ENCODE measurements at places on chromosomes 13 and 19.

DNA sequence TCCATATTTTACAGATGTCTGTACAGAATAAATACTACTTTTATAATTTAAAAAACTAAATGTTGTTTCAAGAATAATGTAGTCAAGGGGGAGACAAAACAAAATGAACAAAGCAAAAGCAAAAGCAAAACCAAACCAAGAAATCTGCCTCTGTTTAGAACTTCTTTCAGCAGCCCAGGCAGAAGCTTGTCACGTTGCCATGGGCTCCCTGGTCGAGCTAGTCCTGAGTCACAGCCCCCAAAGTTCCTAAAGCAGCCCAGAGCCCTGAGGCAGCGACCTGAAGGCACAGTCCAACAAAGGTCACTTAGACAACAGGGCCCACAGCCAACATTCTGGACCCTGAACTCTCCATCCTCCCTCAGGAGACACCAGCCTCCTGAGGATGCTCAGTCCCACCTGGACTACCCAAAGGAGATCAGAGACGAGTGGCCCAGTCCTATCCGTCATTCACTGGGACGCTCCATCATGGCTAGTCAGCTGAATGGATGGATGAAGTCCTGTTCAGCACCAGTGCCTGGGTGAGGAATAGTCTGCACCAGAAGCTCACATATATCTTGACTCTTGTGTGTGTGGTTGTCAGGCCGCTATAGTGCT lies 41.7 kb downstream of the SIAH3 start:
- no peak for DNase-seq

GRCh38 chr19:3690551-3691371 lies 9.5 kb downstream of the PIP5K1C start:
- no peak for DNase-seq

DNA sequence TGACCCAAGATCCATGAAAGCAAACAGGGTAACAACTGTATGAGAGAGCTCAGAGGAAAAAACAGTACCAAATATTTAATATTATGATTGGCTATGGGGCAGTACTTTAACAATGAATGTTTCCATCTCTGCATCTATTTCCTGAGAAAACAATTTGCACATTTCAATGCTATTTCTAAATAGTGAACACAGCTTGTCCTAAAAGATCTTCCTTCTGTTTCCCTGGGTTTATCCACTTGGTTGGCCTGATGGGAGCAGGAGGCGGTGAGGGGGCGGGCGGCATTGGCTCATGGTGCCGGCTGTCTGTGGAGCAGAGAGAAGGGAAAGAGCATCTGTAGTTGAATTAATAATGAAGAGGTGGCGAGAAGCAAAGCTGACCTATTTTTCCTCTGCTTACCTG lies 291.4 kb downstream of the DCLK1 start:
- no peak for DNase-seq

DNA sequence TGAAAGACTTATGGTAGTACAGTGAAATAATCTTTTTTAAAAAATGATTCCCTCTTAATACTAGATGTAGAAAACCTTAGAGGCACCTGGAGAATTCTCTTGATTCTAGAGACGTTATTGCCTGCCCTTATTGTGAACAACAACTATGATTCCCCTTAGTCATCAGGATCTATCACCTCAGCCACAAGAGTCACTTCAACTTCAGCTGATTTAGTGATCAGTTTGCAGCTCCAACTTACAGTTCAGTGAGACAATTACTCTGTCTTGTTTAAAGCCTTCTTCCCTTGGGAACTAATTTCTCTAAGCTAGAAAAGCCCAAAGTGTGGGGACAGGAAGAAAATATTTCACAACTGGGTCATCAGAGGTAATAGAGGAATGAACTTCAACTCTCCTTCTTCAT lies 254.3 kb upstream of the SLITRK1 start:
- DNase-seq = no peak

DNA sequence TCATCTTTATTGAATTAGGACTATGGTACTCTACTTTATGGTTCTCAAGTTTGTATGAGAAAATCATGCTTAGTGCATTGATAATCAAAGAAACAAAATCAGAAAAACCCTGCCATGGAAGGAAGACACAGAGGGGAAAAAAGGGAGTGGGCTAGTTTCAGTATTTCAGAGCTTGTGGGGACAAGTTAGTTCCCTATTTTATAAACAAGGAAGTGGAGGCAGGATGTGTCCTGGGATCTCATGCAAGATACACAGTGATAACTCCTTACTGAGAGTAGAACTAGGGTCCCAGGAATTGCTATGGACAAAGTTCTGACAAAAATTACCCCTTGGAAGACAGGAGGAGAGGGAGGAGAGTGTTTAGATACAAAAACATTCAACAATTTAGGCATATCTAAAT lies 1277.3 kb downstream of the UQCRFS1 start:
- DNase-seq = no peak

DNA sequence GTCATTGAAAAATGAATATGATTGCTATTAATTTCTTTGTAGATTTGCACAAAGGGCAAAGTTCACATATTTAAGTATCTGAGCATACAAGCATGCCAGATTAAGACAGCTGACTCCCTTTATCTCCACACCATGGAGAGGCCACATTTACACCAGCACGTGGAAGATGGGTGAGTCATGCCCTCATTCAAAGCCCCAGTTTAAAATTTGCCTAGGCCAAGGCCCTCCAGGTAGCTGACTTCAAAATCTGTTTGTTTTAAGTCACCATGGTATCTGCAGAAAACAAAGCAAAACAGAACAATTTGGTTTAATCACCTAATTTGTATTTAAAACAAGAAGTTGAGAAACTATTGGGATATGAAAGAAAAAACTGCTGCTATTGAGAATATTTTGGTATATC lies 109.2 kb downstream of the ESD start:
- DNase-seq = no peak

- no peak for DNase-seq
Measured at GRCh38 chr19:38252941-38253691, 3.1 kb downstream of the PPP1R14A start.

GRCh38 chr19:3646336-3647092 lies 19.9 kb upstream of the CACTIN start:
- DNase-seq = no peak

GRCh38 chr13:41007744-41008128 lies 11.4 kb downstream of the ELF1 start:
- no peak for DNase-seq

GRCh38 chr19:10219678-10220077 lies 11.5 kb downstream of the S1PR2 start:
- no peak for DNase-seq

GRCh38 chr19:1019980-1020867 lies 699 bp downstream of the TMEM259 start:
- DNase-seq = peak; percentile 47

DNA sequence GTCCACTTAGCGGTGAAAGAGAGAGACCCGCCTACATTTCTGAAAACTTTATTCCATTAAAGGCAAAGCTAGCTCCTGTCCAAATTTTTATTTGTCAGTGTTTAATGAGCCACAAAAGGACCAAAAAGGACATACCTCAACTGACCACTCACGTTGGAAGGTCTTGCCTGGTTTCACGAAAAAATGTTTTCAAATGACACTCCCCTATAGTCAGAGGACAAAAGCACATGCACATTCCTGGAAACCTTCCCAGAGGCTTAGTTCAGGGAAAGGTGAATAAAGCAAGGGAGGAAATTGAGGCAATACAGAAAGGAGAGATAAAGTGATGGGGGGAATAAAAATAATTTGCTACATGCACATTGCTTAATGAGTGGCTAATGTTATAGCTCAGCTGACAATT lies 55.6 kb downstream of the DOCK9 start:
- DNase-seq = no peak

GRCh38 chr19:5126498-5127223 lies 157.7 kb downstream of the KDM4B start:
- no peak for DNase-seq

GRCh38 chr13:98823442-98823841 lies 71.0 kb upstream of the SLC15A1 start:
- DNase-seq = no peak

DNA sequence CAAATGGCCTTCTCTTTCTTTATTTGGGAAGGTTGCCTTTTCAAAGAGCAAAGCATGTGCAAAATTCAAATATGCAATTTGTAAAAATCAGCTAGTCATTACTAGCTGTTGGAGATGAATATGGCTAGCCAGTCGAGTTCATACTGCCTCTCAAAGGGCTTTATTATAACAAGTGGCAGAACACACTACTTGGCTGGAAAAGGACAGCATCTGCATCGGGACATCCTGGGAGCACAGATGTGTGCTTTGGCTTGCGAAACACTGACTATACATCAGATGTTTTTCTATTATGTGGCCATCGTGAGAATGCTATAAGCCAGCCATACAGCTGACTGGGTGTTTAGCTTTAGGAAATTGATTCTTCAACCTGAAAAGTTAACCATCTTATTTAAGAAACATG lies 424.2 kb downstream of the KCTD12 start:
- no peak for DNase-seq

- DNase-seq = no peak
Measured at GRCh38 chr19:16030964-16031871, 45.1 kb upstream of the TPM4 start.

- DNase-seq = no peak
Measured at GRCh38 chr19:28046932-28047331, 1166.0 kb downstream of the UQCRFS1 start.

DNA sequence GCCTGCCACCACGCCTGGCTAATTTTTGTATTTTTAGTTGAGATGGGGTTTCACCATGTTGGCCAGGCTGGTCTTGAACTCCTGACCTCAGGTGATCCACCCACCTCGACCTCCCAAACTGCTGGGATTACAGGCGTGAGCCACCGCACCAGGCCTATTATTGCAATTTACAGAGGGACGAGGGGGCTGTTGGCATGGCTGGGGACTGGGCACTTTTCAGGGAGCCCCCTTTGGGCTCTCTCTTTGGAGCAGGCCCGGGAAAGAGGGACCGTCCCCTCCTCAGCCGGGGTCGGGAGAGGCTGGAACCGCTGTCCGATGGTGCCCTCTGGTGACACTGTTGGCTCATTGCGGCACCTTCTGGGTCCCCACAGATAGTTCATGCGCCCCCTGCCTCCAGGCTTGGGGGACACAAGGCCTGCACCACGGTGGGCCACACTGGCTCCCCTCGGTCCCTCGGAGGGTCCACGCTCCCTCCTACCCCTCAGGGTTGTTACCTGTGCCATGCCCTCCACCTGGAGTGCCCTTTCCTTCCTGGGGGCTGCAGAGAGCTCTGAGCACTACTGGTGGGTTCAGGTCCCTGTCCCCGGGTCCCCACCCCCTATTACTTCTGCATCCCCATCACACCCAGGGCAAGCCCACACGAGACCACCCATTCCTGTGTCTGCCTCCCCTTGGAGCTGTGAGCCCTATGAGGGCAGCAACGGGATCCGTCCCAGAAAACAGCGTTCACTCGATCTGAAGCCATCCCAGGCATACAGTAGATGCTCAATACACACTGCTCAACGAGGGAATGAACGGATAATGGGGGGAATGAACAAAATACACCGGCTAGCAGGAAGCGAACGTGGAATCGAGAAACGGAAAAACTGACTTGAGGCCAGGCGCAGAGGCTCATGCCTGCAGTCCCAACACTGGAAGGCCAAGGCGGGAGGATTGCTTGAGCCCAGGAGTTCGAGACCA lies 12.5 kb downstream of the FEM1A start:
- peak; percentile 56 for DNase-seq

- peak; percentile 66 for DNase-seq
Measured at GRCh38 chr19:49590971-49591730, at the start of gene PRR12. PRR12 (plus strand) TSS chr19:49591182; CDS start chr19:49591655, 473 bp downstream.

GRCh38 chr13:108656742-108657141 lies 27.3 kb downstream of the MYO16 start:
- DNase-seq = no peak

DNA sequence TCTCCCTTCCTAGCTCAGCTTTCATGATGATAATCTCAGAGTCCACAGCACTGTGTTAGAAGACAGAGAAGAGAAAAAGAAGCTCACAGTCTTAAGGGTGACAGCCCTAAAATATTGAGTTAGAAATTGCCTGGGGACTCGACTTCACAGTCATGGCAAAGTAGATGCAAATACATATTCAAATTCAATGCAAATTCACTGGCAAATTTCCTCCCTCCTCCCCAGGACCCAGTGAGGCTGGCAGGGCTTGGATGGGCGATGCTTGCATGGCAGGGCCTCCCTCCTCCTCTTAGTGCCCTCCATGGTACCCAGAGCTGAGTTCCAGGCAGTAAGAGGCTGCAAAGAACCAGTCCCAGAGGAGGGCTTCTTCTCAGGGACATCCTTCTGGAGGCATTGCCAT lies 115.6 kb upstream of the UQCRFS1 start:
- DNase-seq = no peak

DNA sequence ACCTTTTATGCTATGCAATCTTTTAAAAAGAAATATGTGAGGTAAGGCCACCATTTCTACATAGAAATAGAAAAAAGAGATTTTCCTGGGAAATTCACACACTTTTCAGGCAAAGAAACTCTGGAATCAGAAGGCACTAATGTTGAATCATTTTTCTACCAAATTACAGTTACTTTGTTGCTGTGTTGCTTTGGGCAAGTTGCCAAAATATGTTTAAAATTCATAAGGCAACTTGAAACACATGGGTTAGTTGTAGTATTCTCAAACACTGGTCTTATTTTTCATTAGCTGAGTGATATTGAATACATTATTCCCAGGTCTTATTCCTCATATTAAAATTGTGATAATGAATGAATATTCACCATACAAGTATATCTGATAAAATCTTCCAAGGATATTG lies 195.0 kb upstream of the SLITRK1 start:
- no peak for DNase-seq

DNA sequence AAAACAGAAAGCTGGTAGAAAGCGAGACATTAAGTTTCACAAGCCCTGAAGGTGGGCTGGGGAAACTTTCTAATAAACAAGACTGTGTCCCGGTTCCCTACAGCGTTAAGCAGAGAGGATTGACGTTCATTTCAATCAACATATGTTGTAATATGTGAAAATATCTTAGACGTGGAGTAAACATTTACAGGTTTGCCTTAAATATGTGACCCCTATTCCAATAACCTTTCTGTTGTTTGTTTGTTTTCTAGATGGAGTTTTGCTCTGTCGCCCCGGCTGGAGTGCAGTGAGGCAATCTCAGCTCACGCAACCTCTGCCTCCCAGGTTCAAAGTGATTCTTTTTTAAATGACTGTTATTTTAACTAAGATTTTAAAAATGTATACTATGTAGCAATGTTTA lies 526.2 kb downstream of the SUCLA2 start:
- DNase-seq = no peak

DNA sequence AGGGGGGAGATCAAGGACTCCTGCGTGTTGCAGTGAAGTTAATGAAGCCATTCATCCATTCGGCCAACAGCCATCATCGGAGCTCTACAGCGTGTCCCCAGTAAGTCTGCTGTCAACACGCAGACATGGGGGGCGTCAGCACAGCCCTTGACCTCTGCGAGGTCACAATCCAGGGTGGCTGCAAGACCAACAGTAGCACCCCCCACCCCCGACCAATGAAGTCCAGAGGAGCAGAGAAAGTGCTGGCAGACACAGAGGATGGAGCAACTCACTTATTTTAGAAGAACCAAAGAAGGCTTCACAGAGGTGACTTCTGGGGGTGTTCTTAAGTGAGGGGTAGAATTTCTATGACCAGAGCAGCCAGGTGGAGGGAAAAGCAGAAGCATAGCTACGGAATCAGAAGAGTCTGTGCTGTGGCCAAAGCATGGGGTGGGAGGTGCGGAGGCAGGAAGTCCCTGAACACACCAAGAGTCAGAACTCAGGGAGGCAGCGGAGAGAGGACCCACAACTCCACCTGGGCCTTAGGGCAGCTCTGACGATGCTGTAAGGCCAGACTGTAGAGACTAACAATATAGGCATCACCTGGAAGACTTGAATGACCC lies 185.4 kb downstream of the FOXO1 start:
- no peak for DNase-seq

GRCh38 chr13:99572131-99572530 lies 70.9 kb downstream of the TM9SF2 start:
- no peak for DNase-seq
